ENCODE measurements at places on chromosomes 16 and 17. TPM values are rescaled to one million over a fixed set of nuclear protein-coding genes. Genes with fewer than 3 reads are reported as not detected.

DNA sequence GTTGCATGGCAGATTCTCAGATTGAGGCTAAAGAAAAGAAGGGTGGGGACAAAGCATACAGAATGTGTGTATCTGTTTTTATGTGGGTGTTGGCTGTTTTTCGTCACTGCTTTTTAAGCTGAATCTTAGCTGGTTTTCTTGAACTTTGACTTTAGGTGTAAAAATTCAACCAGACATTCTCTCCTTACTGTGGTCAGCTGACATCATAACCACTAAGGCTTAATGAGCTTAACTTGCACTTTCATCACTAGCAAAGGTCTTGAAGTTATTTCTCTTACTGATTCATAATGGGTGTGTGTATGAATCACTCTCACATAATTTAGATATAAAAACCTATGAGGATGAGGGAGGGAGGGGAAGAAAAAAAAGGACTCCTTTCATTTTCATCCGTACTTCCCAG, 4.0 kb upstream of the CDC6 start:
- H3K27ac ChIP-seq, result no peak overlapping the region
- no peak overlapping the region for H3K4me3 ChIP-seq
- no peaks in the 10 kb centered on the region for H3K27me3 ChIP-seq
- H3K36me3 ChIP-seq, result no peaks in the 10 kb centered on the region
- H3K4me1 ChIP-seq, result no peaks in the 10 kb centered on the region

GRCh38 chr16:69917739-69918138, 33.4 kb upstream of the CLEC18A start:
- DNase-seq, result peak; percentile 53
- no peak overlapping the region for H3K4me3 ChIP-seq
- H3K36me3 ChIP-seq, result no peaks in the 10 kb centered on the region
- H3K4me1 ChIP-seq, result no peaks in the 10 kb centered on the region

The CCL8 gene
- not detected for total RNA-seq

GRCh38 chr17:30148376-30148775, 31.8 kb downstream of the NSRP1 start:
- no peak overlapping the region for H3K27ac ChIP-seq
- H3K36me3 ChIP-seq, result peaks cover 5% of the 10 kb centered on the region
- no peak overlapping the region for H3K4me3 ChIP-seq
- peaks cover 10% of the 10 kb centered on the region for H3K4me1 ChIP-seq

GRCh38 chr17:11031787-11032186, 193.9 kb upstream of the PIRT start:
- no peaks in the 10 kb centered on the region for H3K36me3 ChIP-seq
- no peak overlapping the region for H3K27ac ChIP-seq

- H3K27ac ChIP-seq, result no peak overlapping the region
- H3K4me3 ChIP-seq, result no peak overlapping the region
- H3K27me3 ChIP-seq, result no peaks in the 10 kb centered on the region
Measured at GRCh38 chr17:57391857-57392471, 135.6 kb downstream of the MSI2 start.

GRCh38 chr17:4947411-4948165, 742 bp downstream of the PFN1 start:
- H3K4me1 ChIP-seq, result peaks cover 36% of the 10 kb centered on the region
- H3K36me3 ChIP-seq, result peaks cover 41% of the 10 kb centered on the region
- DNase-seq, result peak; percentile 79
- H3K4me3 ChIP-seq, result peak overlapping the region; percentile 100
- H3K27me3 ChIP-seq, result no peaks in the 10 kb centered on the region

GRCh38 chr16:70563636-70564035, 40.0 kb downstream of the SF3B3 start:
- H3K27ac ChIP-seq, result no peak overlapping the region
- DNase-seq, result no peak
- H3K4me3 ChIP-seq, result no peak overlapping the region
- H3K36me3 ChIP-seq, result peaks cover 99% of the 10 kb centered on the region
- H3K27me3 ChIP-seq, result no peaks in the 10 kb centered on the region

GRCh38 chr17:49878931-49879904, 31.3 kb upstream of the TAC4 start:
- no peaks in the 10 kb centered on the region for H3K36me3 ChIP-seq
- peaks cover 32% of the 10 kb centered on the region for H3K27me3 ChIP-seq
- no peaks in the 10 kb centered on the region for H3K4me1 ChIP-seq
- no peak overlapping the region for H3K4me3 ChIP-seq

- no peaks in the 10 kb centered on the region for H3K27me3 ChIP-seq
- no peaks in the 10 kb centered on the region for H3K36me3 ChIP-seq
- no peak overlapping the region for H3K27ac ChIP-seq
- no peak for DNase-seq
Measured at GRCh38 chr16:62700426-62701294, 664.4 kb upstream of the CDH8 start.

The PPP1R1B gene
- total RNA-seq, result 8.2 TPM
